Suppressor macrophage treated with lipopolysaccharide for 1 hour (primary cell): ENCODE measurements at places on chromosomes 6 and 20.

- DNase-seq: no peak
Measured at GRCh38 chr6:168867247-168868102, 386.2 kb downstream of the THBS2 start.

DNA sequence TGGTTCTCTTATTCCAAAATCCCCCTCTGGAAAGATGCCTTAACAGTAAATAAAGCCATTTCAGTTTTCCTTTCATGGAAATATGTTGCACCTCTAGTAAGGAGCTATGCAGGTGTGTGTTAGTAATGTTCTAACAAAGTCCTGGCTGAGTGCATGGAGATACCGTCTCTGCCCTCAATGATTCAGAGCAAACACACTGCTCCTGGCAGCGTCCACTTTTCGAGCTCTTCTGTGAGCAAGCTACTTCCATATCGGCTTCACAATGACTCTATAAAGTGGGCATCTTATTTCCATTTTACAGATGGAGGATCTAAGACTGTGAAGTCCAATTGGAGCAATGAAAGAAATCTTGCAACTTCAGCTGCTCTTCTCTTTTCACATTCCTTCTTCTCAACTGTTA is 3.1 kb downstream of the KLHL32 start:
- DNase-seq: no peak

DNA sequence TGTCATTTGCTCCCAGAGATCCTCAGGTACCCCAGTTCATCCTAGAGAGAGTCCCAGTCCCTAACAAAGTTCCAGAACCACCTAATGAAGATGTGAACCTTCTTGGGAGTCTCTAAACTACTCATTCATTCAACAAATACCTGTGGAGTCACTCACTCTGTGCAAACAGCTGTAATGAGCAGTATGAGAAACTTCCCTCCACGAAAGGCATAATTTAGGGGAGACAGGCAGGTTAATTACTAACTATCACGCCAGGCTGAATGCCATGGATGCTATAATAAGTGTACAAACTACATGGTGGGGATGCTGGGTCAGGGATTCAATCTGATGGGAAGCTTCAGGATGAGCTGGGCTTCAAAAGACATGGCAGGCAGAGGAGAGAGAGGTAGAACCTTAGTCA is 70.1 kb upstream of the AFDN start:
- DNase-seq: no peak

- peak; percentile 77 for DNase-seq
Measured at GRCh38 chr6:52362443-52363227, 684 bp downstream of the PAQR8 start.

DNA sequence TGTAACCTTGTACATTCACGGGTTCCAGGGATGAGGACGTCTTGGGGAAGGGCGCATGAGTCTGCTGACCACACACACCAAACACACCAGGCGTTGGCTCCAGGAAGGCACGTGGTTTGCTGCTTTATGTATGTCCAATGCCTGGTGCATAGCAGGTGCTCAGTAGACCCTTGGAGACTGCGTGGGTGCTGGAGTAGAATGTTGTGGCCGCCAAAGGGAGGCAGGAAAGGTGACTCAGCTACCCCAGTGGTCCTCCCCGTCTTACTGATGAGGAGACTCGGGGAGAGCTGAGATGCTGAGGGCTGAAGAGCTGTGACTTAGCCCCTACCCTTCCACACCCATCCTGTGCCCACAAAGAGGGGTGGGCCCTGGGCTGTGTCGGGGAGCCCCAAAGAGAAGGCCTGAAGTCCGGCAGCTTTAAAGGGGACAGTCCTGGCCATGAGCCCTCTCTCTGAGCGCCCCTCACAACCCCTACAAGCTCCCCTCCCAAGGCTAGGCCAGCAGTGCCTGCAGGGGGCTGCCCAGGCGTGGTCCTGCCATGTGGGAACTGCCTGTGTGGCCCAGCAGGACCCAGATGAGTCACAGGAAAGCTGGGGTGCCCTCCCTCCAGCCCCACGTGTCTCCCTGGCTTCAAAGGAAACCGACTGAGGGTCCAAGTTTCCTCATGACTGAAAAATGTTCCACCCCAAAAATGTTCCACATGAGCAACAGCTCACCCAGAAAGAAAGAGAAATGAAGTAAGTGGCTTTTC is 28.0 kb upstream of the PTGIS start:
- DNase-seq: peak; percentile 19
